ENCODE measurements at places on chromosomes 2 and 18.

DNA sequence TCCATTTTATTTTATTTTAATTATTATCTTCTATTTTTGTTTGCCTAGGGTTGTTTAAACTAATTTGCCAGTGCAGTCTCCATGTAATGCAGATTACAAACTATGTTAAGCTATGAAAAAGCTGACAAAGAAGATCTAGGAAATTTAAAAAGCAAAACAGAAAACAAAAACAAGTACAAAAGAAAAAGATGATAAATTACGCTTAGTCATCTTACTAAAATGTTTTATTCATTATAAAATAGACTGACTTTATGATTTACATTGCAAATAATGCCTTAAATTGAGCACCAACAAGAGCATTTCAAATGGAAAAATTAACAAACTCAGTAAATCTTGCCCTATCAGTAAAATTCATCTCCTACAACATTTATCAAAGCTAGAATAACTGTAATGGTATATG lies 52.9 kb downstream of the LRPPRC start:
- DNase-seq, result no peak

DNA sequence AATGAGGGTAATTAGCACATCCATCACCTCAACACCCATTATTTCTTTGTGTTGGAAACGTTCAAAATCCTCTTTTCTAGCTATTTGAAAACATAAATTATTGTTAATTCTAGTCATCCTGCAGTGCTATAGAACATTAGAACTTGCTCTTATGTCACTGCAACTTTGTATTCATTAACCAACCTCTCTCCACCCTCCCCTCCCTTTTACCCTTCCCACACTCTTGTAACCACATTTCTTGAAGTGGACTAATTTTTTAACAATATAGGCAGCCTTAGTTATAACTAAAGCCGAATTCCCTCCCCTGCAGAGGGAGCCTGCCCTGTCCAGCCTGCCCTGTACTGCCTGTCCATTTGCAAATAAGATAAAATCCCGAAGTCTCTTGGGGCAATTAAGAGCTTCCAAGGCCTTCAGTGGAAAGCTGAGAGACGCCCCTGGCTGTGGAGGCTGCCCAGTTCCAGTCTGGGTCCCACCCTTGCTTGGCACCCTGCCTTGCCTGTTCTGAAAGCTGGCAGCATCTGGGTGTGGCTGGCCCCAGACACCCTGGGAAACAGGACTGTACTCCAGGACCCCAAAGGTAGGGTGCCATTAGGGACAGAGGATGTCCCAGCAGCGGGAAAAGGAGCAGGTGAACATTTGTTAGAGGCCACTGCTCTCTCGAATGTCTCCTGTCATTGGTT lies 65.1 kb downstream of the MEX3C start:
- DNase-seq, result no peak

DNA sequence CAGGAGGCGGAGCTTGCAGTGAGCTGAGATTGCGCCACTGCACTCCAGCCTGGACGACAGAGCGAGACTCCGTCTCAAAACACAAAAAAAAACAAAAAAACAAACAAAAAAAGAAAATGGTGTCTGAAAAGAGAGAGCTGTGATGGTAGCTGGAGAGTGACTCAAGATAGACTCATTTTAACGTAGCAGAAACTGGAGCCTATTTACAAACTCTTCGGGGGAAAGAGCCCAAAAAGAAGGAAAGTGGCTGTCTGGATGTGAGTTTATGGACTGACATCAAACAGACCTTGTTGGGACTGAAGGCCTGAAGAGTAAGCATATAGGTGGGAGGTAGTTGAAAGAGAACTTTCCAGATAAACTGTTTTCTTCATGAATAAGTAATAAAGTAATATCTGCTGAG lies 51.8 kb downstream of the LIMS1 start:
- no peak for DNase-seq

- DNase-seq, result no peak
Measured at GRCh38 chr18:13323186-13323585, 104.6 kb downstream of the LDLRAD4 start.

Measured in activated CD4-positive, CD25-positive, alpha-beta regulatory T cell (primary cell).